GM12878 (cell line): ENCODE measurements at places on chromosomes 7 and 10.

GRCh38 chr7:81627536-81628287 is 142.1 kb downstream of the HGF start:
- no peak for DNase-seq

DNA sequence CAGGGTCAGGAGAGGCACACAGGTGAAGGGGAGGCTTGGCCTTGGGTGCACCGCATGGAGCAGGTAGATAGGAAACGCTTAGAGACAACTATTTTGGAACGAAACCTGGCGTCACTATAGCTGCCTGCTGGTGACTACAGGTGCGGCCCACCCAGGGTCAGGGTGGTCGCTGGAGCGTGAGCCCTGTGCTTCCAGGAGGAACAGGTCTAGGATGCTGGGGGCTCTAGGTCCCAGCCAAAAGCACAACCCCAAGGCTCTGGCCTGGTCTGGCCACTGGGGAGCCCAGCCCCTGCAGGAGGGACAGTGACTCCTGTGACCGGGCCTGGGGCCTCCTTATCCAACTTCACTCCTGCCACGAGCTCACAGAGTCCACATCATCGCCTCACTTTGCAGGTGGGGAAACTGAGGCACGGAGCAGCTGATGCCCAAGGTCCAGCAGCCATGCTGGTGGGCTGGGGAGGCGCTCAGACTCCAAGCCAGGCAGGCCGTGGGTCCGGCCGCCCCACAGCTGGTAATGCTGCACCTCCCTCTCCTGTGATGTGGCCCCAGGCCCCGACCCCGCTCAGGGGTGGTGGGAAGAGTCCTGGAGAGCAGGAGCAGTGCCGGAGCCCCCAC is 9.0 kb downstream of the LFNG start:
- DNase-seq: no peak

DNA sequence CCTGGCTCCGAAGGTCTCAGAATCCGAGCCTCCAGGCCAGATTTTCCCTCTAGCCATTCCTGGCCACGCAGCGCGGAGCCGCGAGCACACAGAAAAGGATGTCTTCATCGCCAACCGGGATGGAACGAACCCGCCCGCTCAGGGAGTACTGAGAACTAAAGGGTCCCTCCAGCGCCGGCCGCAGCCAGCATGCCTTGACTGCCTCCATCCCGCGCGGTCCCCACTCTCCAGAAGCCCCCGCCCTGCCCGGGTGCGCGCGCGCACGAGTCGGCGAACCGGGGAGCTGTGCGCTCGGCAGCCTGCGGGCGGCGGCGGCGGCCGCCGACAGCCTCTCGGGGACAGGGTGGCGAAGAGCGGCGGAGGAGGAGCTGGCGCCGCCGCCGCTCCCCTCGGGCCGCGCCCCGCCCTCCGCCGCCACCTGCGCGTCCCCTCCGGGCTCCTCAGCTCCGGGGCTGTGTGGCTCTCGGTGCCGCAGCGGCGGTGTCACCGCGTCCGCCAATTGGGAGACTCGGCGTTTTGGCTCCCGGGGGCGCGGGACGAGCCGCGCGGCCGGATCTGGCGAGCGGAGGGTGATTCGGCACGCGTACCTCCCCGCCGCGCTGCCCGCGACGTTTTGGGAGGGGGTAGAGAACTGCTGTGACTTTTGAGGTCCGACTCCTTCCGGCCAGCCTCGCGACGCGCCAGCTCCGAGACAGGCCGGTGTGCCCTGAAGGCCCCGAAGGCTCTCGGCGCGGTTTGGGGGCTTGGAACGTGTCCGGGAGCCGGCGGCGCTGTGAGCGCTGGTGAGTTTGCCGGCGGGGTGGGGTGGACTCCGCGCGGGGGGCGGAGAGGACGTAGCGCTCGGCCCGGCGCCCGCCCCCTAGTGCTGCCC is 453 bp upstream of the GALNT17 start:
- no peak for DNase-seq

- no peak for DNase-seq
Measured at GRCh38 chr10:92641492-92641891, 48.3 kb upstream of the HHEX start.
